ENCODE measurements at places on chromosomes 4 and X. TPM values are rescaled to one million over a fixed set of nuclear protein-coding genes. Genes with fewer than 3 reads are reported as not detected.

DNA sequence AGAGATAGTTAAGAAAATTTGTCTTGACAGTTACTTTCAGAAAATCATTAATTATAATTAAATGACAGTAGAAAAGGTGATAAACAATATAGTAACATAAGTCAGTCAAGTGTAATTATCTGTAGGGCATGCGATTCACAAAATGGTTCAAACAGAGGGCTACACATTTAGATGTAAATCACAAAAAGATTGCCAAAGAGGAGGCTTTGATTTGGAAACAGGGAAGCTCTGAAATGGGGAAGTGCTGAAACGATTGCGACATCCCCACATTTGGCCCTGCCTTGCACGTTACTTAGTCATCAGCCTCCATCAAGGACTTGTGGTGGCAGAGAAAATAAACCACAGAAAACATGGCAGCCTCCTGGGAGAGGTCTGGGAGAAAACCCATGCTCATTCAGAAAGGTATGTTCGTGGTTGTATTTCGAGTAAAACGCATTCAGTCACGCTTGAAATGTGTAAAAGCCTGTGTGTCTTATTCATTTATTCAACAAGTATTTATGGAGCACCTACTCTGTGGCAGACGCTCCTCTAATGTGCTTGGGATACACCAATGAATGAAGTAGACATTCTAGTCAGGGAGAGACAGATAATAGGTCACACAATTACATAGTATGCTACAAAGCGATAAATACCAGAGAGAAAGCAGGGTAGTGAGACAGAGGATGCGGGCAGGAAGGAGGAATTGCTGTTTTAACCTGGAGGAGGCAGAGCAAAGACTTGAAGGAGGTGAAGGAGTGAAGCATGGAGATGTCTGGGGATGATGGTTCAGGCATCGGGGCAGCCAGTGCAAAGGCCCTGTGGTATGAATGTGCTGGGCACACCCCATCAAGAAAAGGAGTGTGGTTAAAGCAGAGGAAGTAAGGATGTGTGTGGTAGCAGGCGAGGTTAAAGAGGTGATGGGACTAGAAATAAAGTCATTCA is 7.8 kb downstream of the RBM47 start:
- peak; percentile 54 for DNase-seq

The GABRQ gene
- not detected for total RNA-seq

GRCh38 chrX:110163488-110163887 is 154.4 kb downstream of the AMMECR1 start:
- no peak for DNase-seq

- DNase-seq: no peak
These were observed 738.4 kb downstream of the PCDH18 start for GRCh38 chr4:136793848-136794247.

- no peak for DNase-seq
These were observed 75.8 kb downstream of the JAKMIP1 start for GRCh38 chr4:6124386-6125102.

- DNase-seq: no peak
These were observed 81.4 kb upstream of the IGFBP7 start for GRCh38 chr4:57191523-57192034.

DNA sequence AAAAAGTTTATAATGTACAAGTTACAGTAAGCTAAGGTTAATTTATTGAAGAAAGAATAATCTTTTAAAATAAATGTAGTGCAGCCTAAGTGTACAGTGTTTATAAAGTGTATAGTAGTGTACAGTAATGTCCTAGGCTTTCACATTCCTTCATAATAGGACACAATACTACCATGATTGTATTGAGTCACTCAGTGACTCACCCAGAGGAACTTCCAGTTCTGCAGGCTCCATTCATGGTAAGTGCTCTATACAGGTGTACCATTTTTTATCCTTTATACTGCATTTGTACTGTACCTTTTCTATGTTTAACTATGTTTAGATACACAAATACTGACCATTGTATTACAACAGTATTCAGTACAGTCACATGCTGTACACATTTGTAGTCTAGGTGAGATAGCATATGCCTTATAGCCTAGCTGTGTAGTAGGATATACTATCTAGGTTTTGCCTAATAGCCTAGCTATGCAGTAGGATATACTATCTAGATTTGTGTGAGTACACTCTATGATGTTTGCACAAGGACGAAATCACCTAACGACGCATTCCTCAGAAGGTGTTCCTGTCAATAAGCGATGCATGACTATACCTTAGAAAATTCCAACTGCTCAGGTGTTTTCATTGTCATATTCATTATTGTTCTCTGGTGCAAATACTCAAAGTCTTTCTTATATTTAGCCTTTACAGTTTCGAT is 5.5 kb upstream of the TMEM255A start:
- DNase-seq: no peak

The C4orf54 gene
- not detected for total RNA-seq

GRCh38 chr4:6443035-6444023 is 29.1 kb downstream of the PPP2R2C start:
- DNase-seq: no peak

DNA sequence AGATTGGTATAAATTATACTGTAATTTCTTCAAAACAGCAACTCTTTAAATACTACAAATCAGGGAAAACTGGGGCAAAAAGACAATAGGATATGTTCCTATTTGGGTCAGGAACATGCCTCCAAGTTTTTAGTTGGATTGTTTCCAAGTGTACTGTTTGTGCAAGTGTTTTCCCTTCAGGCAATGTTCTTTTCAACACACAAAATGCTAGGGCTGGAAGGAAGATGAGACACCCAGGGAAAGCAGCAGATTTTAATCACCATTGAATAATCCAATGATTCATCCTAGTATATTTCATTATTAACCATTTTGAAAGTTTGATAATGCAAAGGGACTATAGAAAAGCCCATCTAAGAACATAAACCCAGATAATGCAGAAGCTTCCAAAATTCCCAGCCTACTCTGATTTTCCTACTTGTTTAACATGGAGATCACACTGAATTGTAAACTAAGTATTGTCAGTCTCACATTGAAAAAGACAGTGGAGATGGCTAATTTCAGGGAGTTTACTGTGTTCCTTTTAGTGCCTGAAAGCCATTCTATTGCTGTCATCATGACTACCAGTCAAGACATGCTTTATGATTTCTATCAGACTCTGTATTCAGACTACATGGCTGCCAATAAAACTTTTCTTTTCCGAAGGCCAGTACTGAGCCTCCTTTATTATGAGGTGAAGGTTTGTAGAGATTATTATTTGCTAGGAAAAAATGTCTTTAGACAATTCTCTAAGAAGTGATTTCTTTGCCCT is 38.6 kb downstream of the COL4A6 start:
- DNase-seq: no peak

The RHOXF2B gene
- not detected for total RNA-seq

The GDI1 gene
- 104 TPM for total RNA-seq

The CXCL3 gene
- 1.1 TPM for total RNA-seq

The TRIM60 gene
- total RNA-seq: not detected

The LRIT3 gene
- 0.37 TPM for total RNA-seq

DNA sequence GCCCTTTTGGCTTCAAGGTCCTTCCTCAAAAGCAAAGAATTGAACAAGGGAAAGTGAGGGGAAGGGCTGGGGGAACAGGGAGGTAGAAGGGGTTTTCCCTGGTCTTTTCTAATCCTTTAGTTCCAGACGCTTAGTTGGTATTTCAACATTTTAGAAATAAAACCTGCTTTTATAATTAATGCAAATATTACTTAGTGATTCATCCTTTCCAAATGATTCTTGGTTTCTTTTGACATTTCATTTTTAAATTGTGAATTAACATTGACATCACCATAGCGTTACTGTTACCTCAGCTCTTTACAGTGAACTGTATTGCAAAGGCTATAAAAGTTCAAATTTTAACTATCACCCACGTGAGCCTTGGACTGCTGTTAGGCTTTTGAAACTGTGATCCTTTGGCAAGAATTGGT is 20.9 kb downstream of the NFKB1 start:
- DNase-seq: no peak

The H2BW2 gene
- total RNA-seq: not detected

The PLS3 gene
- 62.7 TPM for total RNA-seq

- no peak for DNase-seq
These were observed 346.4 kb upstream of the FAM241A start for GRCh38 chr4:111798840-111799239.

DNA sequence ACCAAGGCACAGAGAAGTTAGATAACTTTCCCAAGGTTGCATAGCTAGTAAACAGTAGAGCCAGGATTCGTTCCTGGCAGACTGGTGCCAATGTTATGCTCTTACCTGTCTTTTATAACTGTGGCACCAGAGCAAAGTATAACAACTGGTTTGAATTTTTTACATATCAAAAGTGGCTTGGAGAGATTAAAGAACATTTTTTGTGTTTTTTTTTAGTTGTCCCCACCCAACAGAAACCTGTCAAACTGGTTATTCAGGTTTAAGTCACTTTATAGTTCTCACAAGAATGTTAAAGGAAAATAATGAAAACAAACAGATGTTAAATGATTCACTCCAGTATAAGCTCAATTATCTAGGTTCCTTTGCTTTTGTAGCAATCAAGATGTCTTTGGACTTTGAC is 15.6 kb upstream of the FAM47E start:
- DNase-seq: no peak

DNA sequence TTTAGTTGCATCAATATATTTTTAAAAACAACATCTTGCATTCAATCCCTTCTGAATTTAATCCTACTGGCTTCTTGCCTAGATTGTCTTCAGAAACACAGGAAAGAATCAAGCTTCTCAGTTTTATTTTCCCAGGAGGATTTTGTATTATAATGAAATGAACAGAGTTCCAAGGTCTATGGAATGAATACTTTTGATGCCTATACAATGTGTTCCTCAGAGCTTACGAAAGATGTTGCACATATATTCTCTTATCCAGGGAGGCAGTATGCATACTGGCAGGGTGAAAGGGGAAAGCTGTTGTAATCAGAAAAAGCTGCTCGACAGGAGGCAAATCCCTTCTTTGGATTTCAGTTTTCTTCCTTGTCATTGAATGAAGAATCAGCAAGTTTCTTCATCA is 8.8 kb downstream of the TMPRSS11D start:
- DNase-seq: no peak

DNA sequence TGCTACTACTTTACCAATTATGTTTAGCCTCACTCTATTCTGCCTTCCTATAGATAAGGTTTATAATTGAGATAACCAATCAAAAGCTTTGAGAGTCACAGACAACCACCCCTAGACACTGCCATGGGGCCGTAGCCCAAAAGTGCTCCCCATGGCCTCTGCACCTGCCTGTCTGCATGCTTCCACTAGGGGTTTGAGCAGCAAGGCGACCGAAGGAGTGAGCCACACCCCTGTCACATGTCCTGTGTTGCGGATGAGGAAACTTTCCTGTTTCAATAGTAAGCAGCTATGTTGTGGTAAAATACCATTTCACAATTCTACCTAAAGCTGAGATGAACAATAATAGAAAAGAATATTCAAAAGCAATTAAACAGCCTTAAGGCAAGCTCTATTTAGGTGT is 856.0 kb upstream of the FRG1 start:
- DNase-seq: no peak

- DNase-seq: no peak
These were observed 11.5 kb downstream of the NDP start for GRCh38 chrX:43961699-43962098.

DNA sequence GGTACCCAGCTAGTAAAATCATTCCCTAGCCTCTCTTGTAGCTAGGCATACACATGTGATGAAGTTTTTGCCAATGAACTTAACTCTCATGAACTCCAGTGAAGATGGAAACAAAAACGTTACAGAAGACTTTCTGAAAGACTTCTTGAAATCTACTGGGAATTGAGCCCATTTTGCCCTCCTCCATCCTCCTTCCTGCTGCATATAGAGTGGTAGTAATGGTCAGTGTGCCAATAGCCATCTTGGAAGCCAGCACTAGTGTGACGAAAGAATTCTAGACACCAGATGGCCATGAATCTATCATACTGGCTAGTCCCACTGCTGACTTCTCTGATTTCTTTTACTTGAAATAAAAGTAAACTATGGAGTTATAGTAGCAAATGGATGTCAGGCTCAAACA is 30.9 kb upstream of the PPA2 start:
- no peak for DNase-seq

The F9 gene
- not detected for total RNA-seq

DNA sequence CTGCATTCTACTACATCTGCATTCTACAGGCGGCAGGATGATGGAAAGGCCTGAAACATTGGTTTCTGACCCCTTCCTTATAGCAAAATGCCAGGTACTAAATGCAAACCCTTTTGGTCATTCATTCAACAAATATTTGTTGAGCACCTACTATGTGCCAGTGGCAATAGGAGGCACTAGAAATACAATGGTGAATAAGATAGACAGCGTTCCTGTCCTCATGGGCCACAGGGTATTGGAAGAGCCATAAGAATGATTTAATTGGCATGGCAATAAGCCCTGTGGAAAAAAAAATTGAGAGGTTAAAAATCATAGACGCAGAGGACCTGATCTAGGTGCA is 17.3 kb upstream of the LAP3 start:
- no peak for DNase-seq

The ODAPH gene
- not detected for total RNA-seq
